ENCODE measurements at places on chromosomes 7 and 10.
A peak's percentile ranks its signal among the peaks of the same experiment; 100 is the strongest.

DNA sequence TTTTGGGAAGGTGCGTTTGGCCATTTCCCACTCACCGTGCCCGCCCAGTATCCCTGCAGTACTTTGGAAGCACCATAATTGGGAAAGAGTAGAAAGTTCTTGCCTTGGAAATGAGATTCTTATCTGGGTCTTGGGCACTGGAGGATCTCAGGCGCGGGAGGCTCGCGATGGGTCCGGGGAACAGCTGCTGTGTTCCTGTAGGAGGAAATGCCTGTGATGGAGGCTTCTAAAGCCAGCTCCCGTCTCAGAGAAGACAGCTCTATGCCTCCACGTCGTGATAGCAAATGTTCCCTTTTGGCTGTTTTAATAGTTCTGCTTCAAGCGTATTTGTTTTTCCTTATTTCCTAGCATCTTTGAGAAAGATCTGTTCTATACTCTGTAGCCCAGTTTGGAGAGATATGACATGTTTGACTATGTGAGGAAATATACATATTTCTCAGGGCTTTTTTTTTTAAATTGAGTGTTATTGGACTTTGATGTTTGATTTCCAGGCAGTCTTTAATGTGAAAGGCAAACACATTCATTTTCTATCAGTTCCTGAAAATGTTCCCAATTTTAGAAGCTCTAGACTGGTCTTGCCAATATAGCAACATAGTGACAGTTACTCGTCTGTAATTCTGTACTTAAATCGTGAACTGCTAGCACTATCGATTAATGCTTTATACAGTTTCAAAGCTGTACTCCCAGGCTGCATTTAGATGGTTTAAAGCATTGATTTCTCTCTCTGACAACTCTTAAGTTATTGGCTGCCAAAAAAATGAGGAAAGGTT, 280.8 kb downstream of the DPP6 start:
- no peak for DNase-seq

- peak; percentile 48 for DNase-seq
Measured at GRCh38 chr10:16545116-16545736, 23.5 kb upstream of the C1QL3 start.

DNA sequence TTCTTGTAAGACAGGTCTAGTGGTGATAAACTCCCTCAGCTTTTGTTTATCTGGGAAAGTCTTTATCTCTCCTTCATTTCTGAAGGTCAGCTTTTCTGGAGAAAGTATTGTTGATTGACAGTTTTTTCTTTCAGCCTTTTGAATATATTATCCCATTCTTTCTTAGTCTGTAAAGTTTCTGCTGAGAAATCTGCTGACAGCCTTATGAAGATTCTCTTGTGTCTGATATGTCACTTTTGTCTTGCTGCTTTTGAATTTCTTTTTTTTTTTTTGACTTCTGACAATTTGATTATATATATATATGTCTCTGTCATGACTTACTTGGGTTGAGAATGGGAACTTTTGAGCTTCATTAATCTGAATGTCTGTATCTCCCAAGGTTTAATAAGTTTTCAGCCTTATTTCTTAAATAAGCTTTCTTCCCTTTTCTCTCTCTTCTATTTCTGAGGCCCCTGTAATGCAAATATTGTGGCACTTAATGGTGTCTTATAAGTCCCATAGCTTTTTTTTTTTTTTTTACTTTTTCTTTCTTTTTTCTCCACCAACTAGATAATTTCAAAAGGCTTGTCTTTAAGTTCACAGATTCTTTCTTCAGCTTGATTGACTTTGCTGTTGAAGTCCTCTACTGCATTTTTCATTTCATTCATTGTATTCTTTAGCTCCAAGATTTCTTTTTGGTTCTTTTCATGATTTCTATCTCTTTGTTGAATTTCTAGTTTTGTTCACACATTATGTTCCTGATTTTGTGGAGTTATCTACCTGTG, 81.4 kb upstream of the IL6 start:
- DNase-seq, result no peak

DNA sequence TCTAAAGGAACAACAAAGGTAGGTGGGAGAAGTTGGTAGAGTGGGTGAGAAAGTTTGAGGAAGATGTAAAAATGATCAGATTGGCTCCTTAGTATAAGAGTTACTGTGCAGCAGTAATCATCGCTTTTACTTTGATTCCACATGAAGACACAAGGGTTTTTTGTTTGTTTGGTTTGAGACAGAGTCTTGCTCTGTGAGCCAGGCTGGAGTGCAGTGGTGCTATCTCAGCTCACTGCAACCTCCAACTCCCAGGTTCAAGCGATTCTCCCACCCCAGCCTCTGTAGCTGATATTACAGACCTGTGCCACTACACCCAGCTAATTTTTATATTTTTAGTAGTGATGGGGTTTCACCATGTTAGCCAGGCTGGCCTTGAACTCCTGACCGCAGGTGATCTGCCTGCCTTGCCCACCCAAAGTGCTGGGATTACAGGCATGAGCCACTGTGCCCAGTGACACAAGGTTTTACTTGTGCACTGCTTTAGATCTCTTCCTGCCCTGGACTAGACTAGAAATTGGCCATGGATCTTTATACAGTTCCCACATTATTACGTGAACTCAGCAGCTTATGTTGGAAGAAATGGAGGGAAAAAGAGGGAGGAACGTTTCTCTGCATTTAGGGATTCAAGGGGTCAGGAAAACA, 10.7 kb downstream of the LUC7L2 start:
- no peak for DNase-seq

GRCh38 chr7:12067156-12067831, 143.8 kb upstream of the TMEM106B start:
- peak; percentile 64 for DNase-seq

GRCh38 chr7:71290452-71290851, 158.5 kb downstream of the GALNT17 start:
- DNase-seq, result no peak

GRCh38 chr10:60536529-60537114, 146.9 kb upstream of the ANK3 start:
- DNase-seq, result peak; percentile 89

GRCh38 chr10:100715445-100716385, 29.7 kb upstream of the PAX2 start:
- no peak for DNase-seq

DNA sequence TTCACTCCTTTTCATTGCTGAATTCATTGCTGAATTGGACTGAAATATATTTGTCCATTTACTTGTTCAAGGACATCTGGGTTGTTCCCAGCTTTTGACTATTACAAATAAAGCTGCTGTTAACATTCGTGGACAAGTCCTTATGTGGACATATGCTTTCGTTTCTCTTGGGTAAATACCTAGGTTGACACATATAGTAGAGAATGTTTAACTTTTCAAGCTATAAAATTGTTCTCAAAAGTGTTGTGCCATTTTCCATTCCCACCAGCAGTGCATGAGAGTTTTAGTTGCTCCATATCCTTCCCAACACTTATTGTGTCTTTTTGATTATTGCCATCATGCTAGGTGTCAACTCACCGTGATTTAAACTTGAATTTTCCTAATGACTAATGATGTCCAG, 17.5 kb upstream of the CPVL start:
- peak; percentile 11 for DNase-seq

DNA sequence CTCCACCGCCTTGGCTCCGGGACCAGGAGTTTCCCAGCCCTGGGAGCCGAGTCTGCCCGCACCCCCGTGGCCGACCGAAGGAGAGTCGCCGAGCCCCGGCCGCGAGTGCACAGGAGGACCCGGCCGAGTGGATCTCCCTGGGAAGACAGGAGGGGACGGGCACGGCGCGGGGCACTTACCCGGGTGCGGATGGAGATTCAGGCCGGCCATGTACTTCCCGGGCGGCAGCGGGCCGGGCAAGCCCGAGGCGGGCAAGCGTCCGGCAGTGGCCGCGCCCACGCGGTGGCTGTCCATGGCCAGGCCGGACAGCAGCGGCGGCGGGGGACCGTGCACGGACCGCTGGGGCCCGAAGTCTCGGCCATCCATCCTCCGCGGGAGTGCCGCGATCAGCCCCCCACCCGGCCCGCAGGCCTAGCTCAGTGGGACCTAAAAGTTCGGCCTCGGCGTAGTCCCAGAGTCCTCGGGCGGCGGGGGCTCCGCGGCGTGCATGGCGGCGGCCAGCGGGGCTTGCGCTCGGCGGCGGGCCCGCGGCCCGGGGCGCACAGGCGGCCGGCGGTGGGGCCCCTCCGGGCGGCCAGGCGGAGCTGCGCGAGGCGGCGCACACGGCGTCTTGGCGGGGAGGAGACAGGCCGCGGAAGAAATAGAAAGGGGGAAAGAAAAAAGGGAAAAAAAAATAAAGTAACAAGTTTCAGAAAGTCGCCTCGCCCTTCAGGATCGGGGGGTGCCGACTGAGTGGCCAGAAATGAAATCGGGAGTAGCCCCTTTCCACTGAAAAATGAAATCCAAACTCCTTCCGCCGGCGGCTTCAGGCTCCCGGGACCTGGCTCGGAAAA, 2.5 kb downstream of the TNRC18 start:
- no peak for DNase-seq

DNA sequence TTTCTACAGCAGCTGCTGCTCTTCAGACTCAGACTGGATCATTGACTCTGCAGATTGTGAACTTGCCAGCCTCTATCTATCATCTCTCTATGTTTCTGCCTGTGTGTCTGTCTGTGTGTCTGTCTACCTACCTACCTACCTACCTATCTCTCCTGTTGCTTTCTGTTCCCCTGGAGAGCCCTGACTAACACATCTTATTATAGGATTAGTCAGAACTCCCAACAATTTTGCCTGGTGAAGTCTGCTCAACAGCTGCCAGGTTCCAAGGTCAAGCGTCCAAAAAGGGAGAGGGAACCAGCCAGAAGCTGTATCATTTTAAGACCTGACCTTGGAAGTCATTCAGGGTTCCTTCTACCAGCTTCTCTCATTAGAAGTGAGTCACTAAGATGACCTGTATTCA, 579.0 kb upstream of the DPP6 start:
- no peak for DNase-seq

GRCh38 chr7:135281363-135281949, 47.8 kb downstream of the STRA8 start:
- DNase-seq, result peak; percentile 83

GRCh38 chr10:26408858-26409494, 29.2 kb upstream of the APBB1IP start:
- no peak for DNase-seq

GRCh38 chr7:151025924-151026671, 1.8 kb upstream of the ATG9B start:
- peak; percentile 41 for DNase-seq

DNA sequence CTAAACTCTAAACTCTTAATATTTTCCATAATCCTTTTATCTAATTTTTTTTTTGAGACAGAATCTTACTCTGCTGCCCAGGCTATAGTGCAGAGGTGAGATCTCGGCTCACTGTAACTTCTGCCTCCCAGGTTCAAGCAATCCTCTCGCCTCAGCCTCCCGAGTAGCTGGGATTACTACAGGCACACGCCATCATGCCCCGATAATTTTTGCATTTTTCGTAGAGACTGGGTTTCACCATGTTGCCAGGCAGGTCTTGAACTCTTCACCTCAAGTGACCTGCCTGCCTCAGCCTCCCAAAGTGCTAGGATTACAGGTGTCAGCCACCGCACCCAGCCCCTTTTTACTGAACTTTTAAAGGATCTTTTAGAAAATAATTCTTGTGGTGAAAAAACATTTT, 110.2 kb upstream of the PHF14 start:
- no peak for DNase-seq

DNA sequence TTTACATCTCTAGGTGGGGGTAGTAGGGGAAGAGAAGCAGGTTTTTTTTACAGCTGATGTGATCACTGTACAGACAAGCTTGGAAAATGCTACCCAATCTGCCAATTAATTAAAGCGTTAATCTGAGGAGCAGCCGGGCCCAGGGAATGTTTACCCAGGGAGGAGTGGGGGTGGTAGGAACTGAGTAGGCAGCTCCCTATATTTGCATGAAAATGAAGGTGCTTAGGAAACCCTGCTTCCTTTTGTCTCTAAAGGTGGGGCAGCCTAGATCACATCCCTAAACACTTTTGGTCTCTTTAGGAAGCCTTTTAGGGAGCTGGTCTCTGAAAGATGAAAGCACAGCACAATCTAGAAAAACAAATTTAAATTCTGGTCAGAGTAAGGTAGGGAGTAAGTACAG, 53.0 kb upstream of the NFKB2 start:
- DNase-seq, result peak; percentile 31

- DNase-seq, result no peak
Measured at GRCh38 chr10:103980288-103980906, 13.5 kb downstream of the SLK start.

DNA sequence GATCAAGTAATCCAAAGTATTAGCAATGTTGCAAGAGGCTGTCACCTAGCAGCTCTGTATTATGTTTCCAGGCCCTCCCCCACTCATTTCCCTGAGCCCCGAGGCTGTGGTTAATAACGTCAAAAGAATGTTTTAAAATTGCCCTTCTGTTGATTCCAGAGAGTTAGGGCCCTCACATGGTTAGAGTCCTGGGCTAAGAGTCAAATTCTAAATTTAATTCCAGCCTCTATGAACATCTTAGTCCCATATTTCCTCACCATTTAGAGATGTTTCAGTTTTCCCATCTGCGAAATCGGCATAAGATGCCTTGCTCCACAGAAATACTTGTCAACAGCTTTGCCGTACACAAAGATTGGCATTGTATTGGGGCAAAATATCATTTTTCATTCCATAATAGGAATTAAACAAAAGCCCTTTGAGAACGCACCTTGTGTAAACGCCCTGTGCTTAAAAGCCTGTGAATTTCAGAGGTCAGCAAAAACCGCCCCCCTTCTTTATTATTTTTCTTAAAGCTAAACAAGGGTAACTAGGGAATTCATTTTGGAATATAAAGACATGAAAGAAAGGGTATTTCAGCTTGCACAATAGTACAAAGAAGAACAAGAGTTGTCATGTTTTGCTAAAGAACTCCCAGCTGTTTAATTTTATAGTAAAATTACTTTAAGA, 135.8 kb downstream of the ARID5B start:
- DNase-seq, result peak; percentile 78

- no peak for DNase-seq
Measured at GRCh38 chr10:122949296-122949695, 4.7 kb downstream of the C10orf88 start.

- peak; percentile 29 for DNase-seq
Measured at GRCh38 chr7:33334349-33334748, 205.0 kb downstream of the BBS9 start.

DNA sequence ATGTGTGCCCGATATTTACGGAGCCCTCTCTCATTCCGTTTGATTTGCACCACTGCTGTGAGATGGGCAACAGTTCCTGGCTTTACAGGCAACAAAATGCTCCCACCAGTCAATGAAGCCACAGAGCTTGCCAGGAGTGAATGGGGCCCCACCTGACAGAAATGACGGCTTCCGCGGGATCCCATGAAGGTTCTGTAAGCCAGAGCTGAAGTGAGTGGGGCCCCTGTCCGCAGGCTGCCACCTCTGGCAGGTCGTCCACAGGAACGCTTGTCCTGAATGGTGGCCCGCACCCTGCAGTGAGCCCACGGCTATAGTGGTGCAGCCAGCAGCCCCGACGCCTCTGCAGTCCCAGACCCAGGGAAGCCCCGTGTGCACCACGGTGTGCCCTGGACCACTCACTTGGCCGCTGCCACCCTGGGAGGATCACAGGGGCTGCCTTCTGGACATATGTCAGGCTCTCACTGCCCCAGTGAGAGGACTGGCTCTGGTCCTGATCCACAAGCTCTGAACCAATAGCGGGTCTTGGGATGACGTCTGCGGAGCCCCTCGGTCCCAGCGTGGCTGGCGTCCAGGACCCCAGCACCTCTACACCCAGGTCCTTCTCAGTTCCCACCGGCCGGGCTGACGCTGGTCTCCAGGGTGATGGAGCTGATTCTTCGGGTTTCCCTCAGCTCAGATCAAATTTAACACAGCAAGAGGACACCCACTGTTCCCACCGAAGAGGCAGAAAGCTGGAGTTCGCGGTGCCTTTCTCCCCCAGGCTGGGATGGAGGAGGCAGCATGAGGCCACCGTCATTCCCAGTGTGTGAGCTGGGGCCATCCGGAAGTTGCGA, 511.9 kb downstream of the DNAJB6 start:
- DNase-seq, result no peak
